ENCODE measurements at places on chromosomes 6 and 20. TPM values are rescaled to one million over a fixed set of nuclear protein-coding genes. Genes with fewer than 3 reads are reported as not detected.

ADTRP gene
- polyA plus RNA-seq, result 0.23 TPM

CST3 gene
- polyA plus RNA-seq, result 180 TPM

DNA sequence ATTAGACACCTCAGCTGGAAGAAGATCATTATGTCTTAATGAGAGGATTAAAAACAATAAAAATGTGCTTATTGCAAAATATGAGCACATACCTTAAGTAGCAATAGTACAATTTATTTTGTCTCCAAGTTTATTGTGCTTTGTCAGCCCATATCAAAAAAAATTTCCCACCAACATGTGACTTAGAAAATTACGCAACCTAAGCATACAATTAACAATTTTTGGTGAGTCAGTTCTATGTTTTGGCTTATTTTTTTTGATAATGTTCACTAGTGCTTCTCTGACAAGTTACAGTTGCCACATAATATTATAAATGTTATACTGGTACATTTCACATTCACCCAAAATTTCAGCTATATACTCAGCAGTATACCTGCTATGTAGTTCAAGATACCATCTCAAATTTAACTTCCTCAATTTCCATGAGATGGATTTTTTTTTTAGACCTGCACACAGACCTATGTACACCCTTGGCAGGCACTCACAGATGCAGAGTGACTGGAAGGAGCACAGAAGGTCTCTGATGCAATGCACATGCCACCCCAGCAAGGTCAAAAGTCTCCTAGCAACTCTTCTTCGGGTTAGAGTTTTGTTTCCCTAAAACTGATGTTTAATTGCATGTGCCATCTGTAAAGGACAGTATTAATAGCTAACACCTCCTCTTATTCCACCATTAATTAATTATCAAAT, 112.4 kb downstream of the PRKN start:
- no peaks in the 10 kb centered on the region for H3K27me3 ChIP-seq
- H3K27ac ChIP-seq, result no peak overlapping the region
- H3K36me3 ChIP-seq, result no peaks in the 10 kb centered on the region

DNA sequence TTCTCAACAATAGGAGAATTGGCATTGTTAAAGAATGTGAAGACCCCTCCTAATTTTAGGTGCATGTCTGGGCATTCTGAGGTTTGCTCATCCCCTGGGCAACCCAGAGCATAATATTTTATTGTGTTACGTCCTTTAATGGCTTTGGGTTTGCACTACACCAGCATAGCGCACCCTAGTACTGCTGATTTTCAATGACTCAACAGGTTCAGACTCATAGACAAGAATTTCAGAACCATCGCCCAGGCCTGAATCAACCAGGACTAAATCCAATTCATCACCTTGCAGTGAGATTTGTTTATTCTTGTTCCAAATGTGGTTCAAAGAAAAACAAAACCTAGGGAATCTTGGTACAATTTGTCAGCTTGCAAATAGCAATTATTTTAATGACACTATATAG, 137.8 kb upstream of the PHACTR1 start:
- no peak overlapping the region for H3K27ac ChIP-seq
- peak; percentile 89 for DNase-seq
- H3K27me3 ChIP-seq, result no peaks in the 10 kb centered on the region

DNA sequence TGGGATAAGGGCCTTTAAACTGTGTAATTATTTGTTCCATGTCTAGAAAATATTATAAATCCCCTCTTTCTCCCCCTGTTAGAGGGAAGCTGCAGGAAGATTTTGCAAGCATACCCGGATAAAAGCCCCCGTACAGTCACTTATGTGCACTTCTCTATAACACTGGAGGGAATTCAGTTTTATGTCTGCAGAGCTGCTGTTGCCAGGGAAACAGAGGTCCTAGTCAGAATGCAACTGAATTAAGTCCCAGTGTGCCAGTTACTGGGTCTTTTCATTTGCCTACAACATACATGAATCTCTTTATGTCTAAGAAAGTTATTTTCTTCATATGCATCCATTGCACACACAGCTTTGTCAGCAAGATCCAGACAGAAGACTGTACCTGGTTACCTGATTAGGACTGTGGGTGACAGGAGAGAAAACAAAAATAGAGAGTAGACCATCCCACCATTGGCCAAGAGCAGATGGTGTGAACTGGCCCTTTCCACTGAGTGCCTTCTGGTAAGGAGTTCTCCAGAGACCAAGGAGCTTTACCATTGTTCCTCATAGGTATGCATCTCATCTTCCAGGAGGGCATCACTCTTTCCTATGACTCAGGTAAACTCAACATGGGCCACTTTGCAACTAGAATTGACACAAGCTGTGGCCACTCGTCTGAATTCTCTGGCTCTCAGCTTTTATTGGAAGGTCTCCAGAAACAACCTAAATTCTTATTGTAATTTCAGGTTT, 180.8 kb upstream of the PHACTR1 start:
- H3K27ac ChIP-seq, result no peak overlapping the region
- no peak overlapping the region for H3K4me3 ChIP-seq
- no peak for DNase-seq
- H3K36me3 ChIP-seq, result no peaks in the 10 kb centered on the region
